Activated CD4-positive, alpha-beta T cell treated with anti-CD3 and anti-CD28 coated beads, Interleukin-2, amount 50 U/mL, for 4 hours (primary cell): ENCODE measurements at places on chromosomes 13 and 19.
A peak's percentile ranks its signal among the peaks of the same experiment; 100 is the strongest.

DNA sequence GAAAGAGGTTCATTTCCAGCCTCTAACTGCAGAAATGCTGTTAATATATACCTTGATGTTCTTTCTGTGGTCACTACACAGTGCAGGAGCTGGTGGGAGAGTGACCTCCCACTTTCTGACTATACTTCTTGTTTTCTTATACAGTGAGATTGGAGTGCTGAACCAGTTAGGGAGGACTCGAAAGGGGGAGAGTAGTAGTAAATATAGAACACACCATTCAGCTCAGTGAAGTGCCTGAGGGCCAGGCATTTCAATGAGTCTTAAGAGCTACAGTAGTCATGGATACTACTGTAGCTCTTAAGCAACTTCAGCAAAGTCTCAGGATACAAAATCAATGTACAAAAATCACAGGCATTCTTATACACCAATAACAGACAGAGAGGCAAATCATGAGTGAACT lies 372.9 kb downstream of the MTUS2 start:
- no peak for DNase-seq

GRCh38 chr19:14369399-14370168 lies 11.7 kb upstream of the ADGRE5 start:
- DNase-seq = peak; percentile 91

DNA sequence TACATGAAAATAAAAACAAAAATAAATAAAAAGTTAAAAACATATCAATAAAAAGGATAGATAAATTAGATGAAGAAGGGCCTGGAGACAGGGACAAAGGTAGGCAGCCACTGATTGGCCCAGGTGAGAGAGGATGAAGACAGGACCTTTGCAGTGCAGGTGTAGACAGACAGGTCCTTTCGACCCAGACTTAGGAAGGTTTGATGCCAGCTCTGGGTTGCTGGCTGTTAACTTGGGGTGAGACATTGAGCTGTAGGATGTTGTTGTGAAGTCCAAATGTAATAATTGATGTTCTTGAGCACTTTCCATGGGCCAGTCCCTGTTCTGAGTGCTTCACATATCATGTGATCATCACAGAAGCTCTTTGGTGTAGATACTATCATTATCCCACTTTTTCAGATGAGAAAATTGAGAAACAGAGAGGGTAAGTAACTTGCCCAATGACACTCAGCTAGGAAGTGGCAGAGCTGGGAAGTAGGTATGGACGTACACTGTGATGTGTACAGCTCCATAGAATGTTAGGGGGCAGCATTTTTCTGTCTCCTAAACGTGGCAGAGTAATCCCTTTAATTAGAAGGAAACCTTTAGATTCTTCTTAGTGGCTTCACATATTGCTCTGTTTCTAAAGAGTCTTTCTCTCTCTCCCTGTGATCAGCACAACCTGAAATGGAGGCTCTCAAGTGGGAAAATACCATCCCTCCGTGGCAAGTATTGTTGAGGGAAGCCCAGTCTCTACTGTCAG lies 76.0 kb upstream of the STK24 start:
- DNase-seq = no peak

GRCh38 chr13:113153810-113154748 lies 4.4 kb upstream of the PROZ start:
- peak; percentile 70 for DNase-seq
